ENCODE measurements at places on chromosomes 16 and 17.
A peak's percentile ranks its signal among the peaks of the same experiment; 100 is the strongest.

DNA sequence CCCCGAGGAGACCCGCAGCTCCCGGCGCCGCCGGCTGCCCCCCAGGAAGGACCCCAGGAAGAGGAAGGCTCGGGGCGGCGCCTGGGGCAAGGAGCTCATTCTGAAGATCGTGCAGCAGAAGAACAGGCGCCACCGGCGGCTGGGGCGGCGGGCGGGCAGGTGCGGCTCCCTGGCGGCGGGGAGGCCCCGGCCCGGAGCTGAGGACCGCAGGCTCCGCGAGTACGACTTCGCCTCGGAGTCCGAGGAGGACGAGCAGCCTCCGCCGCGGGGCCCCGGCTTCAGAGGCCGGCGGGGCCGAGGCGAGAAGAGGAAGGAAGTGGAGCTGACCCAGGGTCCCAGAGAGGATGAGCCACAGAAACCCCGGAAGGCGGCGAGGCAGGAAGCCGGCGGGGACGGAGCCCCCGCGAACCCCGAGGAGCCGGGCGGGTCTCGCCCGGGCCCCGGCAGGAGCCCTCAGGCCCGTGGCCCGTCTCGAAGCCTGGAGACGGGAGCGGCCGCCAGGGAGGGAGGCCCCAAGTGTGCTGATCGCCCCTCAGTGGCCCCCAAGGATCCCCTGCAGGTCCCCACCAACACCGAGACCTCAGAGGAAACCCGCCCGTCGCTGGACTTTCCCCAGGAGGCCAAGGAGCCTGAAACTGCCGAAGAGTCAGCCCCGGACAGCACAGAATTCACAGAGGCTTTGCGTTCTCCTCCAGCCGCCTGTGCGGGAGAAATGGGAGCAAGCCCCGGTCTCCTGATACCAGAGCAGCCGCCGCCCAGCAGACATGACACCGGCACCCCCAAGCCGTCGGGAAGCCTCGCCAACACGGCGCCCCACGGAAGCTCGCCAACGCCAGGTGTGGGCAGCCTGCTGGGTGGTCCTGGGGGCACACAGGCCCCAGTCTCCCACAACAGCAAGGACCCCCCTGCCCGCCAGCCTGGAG lies 22.3 kb upstream of the ZFPM1 start:
- DNase-seq: no peak

- no peak for DNase-seq
These were observed 4.1 kb downstream of the HGS start for GRCh38 chr17:81687770-81688541.

- no peak for DNase-seq
These were observed 80.0 kb downstream of the ANKRD11 start for GRCh38 chr16:89410322-89410721.

- no peak for DNase-seq
These were observed 270.1 kb upstream of the TNRC6C start for GRCh38 chr17:77688369-77688768.

- no peak for DNase-seq
These were observed 18.0 kb downstream of the CBFA2T3 start for GRCh38 chr16:88959022-88959421.

DNA sequence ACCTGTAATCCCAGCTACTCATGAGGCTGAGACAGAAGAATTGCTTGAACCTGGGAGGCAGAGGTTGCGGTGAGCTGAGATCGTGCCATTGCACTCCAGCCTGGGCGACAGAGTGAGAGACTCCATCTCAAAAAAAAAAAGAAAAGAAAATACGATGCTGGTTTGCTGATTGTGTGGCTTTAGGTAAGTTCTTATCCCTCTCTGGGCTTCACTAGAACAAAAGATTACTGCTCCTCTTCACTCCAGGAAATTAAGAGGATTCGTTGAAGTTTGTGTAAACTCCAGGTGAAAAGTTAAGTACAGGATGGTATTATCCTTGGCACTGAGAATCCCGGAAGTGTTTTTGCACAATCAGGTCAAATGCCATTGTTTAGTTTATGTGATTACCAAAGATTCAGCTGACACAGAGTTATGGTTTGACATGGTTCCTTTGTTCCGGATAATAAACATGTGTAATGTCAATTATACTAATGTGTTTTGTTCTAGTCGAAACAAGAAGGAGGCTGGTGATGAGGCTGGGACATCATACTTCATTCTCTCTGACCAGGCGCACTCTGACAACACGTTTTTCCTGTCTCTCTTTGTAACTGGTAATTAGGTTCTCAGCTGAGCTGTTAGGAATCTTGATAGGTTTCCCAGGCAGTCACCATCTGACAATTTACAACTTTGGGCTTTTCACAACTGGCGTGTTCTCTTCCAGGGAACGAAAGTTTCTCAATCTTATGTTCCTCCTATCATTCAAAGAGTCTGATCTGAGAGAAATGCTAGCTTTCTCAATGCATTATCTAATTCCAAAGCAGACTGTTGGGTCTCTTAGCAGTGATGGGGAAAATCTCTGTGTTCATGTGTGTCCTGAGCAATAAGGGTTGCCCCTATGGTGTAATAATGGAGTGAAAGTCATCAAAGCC lies 10.8 kb upstream of the TAOK1 start:
- peak; percentile 7 for DNase-seq

DNA sequence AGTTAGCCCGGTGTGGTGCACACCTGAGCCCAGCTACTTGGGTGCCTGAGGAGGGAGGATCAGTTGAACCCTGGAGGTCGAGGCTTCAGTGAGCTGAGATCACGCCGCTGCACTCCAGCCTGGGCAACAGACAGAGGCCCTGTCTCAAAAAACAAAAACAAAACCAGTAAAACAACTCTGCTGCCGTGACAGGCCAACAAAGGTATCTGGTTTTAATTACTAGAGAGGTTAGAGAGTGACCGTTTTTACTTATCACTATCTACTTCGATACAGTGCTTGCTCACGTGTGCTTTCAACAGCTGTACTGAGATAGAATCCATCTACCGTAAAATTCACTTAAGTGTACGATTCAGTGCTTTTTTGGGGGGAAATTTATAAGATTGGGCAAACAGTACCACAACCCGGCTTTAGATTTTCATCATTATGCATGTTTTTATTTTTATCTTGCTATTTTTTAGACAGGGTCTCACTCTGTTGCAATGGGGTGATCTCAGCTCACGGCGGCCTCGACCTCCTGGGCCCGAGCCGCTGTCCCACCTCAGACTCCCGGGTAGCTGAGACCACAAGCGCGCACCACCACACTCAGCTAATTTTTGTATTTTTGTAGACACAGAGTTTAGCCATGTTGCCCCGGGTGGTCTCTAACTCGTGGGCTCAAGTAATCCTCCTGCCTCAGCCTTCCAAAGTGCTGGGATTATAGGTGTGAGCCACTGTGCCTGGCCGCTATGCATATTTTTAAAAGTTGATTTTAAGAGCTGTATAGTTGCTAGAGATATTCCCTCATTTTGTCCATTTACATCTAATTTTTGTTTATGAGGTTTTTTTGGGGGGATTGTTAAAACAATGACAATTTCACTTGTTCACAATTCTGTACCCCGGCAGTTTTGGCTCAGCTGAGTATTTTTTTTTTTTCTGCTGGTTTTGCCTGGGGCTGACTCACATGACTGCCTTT lies 30.9 kb downstream of the SERPINF1 start:
- no peak for DNase-seq
